ENCODE measurements at places on chromosomes 1 and 21. TPM values are rescaled to one million over a fixed set of nuclear protein-coding genes. Genes with fewer than 3 reads are reported as not detected.

Gene SPRR2F
- polyA plus RNA-seq = not detected

DNA sequence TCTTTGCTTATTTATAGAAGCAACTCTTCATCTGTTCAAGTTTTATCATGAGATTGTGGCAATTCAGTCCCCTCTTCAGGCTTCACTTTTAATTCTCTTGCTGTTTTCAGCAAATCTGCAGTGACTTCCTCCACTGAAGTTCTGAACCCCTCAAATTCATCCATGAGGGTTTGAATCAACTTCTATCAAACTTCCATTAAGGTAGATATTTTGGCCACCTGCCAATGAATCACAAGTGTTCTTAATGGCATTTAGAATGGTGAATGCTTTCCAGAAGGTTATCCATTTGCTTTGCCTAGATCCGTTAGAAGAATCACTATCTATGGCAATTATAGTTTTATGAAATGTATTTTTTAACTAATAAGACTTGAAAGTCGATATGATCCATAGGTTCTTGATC lies 946.7 kb upstream of the B3GALT2 start:
- no peak for DNase-seq
- no peak overlapping the region for H3K4me3 ChIP-seq
- H3K27ac ChIP-seq = no peak overlapping the region
- no peaks in the 10 kb centered on the region for H3K36me3 ChIP-seq
- no peaks in the 10 kb centered on the region for H3K4me1 ChIP-seq
- no peaks in the 10 kb centered on the region for H3K27me3 ChIP-seq

- no peaks in the 10 kb centered on the region for H3K4me1 ChIP-seq
- no peak for DNase-seq
- no peaks in the 10 kb centered on the region for H3K36me3 ChIP-seq
Observed at GRCh38 chr1:204799630-204800029, 71.0 kb upstream of the NFASC start.

DNA sequence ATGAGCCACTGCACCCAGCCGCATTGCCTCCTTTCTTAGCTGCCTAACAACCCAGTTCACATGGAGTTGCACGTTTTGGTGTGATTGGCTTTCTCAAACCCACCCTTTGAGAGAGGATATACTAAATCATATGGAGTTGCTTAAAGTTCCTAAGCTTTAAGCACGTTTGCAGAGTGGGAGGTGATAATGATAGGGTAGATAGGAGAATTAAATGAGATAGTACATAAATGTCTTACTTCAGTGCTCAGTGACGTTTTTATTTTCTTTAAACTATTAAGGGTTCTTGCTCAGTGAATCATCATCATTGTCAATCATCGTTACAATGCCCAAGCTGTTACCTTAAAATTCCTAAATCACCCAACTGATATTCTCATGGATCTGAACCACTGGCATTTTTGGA lies 2.9 kb upstream of the SH3D21 start:
- H3K36me3 ChIP-seq = no peaks in the 10 kb centered on the region
- no peak overlapping the region for H3K4me3 ChIP-seq
- no peaks in the 10 kb centered on the region for H3K27me3 ChIP-seq
- H3K4me1 ChIP-seq = peaks cover 7% of the 10 kb centered on the region
- H3K27ac ChIP-seq = no peak overlapping the region
- no peak for DNase-seq

DNA sequence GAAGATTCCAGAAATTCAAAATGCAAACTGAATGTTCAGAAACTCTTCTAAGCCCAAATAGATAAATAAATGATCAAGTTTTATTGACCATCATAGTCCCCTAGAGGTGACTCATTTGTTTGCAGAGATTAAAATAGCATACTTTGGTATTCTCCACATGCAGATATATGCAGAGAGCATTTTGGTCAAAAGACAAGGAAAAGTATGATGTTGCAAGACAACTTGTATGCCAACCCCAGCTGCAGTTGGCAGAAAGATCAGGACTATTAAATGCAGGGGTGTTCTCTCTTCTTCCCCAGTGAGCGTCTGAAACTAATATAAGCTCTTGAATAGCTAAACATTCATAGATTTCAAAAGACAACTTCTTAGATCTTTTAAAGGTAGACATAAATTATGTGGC lies 404.9 kb downstream of the LTN1 start:
- H3K27me3 ChIP-seq = no peaks in the 10 kb centered on the region
- no peak overlapping the region for H3K27ac ChIP-seq
- H3K36me3 ChIP-seq = no peaks in the 10 kb centered on the region
- no peak overlapping the region for H3K4me3 ChIP-seq

DNA sequence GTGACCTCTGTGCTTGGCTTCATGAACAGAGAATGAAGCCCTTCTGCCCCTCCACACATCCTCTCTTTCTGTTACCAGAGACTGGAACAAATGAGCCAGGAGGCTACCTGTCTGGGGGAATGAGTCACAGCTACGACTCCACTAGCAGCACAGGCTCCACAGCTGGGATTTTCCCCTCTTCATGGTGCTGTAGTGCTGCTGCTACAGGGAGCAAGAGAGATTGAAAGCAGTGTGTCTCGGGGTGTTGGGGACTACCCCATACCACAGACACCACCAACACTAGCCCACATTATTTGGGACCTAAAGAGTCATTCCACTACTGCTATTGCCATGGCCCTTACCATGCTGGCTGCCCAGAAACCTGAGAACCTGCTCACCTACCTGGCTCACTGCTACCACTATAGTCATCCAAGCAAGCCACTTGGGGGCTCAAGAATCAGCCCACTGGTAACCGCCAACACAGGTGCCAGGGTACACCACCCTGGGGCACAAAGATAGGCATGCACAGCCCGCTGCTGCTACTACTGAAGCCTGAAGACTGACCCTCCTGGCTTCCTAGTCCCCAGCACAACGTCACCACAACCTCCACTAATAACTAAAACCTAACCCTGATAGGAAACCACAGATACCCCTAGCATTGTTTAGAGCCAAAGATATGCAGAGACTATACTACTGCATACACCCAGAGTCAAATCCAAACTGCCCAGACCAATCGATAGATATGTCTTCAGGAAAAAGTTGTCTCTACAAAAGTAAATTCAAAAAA lies 17.7 kb downstream of the CD1E start:
- H3K4me3 ChIP-seq = no peak overlapping the region
- no peak overlapping the region for H3K27ac ChIP-seq
- no peak for DNase-seq
- no peaks in the 10 kb centered on the region for H3K36me3 ChIP-seq

DNA sequence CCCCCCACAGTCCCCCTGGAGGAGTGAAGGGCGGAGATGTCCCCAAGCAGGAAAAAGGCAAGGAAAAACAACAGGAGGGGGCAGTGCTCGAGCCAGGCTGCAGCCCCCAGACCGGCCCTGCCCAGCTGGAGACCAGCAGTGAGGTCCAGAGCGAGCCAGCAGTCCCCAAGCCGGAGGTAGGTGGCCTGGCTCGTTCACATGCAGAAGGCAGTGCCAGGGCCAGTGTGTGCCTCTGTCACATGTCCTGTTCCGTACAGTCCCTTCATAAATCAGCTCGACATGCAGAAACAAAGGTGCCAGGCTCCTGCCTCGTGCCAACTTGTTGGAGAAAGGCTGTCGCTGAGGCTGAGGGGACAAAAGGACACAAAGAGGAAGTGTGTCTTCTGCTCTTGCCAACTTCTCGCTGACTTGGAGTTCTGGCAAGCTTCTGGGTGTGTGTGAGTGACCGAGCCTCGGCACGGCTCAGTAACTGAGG lies 24.1 kb upstream of the MPZL1 start:
- no peak overlapping the region for H3K4me3 ChIP-seq
- peaks cover 13% of the 10 kb centered on the region for H3K4me1 ChIP-seq
- peak; percentile 92 for DNase-seq
- no peaks in the 10 kb centered on the region for H3K36me3 ChIP-seq
- H3K27me3 ChIP-seq = no peaks in the 10 kb centered on the region
- H3K27ac ChIP-seq = no peak overlapping the region

Gene KRTAP20-4
- not detected for polyA plus RNA-seq
